ENCODE measurements at places on chromosomes 6 and 20.

- no peak for DNase-seq
Observed at GRCh38 chr20:60447703-60448102, 489.5 kb downstream of the CDH26 start.

- no peak for DNase-seq
Observed at GRCh38 chr20:59398537-59399205, 98.3 kb downstream of the EDN3 start.

- peak; percentile 13 for DNase-seq
Observed at GRCh38 chr6:15351631-15352030, 105.8 kb downstream of the JARID2 start.

DNA sequence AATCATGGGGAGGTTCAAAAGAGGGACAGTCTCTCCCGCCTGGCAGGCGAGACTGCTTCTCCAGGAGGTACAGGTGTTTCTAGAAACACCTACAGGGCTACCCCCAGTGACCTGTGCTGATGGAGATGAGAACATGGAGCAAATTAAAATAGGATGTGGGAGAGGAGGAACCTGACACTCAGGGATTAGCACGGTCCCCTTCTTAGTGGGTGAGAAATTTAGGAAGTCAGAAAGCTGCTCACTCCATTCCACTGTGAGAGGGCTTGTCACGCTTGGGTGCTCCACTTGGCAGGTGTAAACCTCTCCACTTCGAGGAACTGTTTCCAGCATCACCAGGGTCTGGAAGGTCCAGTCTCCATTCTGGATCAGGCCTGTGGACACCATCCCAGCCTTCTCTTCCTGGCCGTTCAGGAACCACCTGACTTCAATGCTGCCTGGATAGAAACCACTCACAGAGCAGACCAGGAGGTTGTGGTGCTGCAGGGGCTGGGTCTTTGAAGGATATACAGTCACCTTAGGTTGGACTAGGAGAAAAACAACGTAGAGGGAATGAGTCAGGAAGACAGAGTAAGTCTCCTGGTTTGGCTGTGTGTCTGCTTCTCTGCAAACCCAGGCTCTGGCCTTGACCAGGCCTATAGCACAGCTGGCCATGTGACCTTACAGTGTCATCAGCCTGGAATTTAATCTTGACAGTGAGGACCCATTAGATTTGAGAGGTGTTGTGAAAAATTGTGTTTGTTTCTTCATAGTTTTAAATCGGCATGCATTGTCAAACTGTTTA, 8.1 kb downstream of the HLA-DRB1 start:
- DNase-seq, result peak; percentile 37

DNA sequence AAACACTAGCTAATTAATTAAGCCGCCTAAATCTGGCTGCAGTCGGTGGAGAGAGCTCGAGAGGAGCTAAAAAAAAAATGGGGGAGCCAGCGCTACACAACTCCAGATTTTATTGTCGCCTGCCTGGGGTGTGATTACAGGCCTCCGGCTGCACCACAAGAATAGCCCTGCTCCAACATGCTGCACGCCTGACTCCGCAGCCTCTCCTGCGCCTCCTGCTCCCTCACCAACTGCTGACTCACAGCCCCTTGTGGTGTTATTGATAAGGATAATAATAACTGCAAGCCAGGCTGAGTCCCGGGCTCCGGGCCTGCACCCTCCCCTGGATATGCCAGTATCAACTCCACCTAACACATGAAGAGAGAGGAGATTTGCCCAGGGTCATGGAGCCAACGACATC, 16.8 kb downstream of the SIRPA start:
- DNase-seq, result no peak

- DNase-seq, result no peak
Observed at GRCh38 chr6:84177241-84177640, 50.2 kb downstream of the CEP162 start.

- no peak for DNase-seq
Observed at GRCh38 chr6:25232479-25232878, 46.7 kb upstream of the CARMIL1 start.

- DNase-seq, result no peak
Observed at GRCh38 chr6:147717991-147718390, 209.5 kb downstream of the SAMD5 start.

DNA sequence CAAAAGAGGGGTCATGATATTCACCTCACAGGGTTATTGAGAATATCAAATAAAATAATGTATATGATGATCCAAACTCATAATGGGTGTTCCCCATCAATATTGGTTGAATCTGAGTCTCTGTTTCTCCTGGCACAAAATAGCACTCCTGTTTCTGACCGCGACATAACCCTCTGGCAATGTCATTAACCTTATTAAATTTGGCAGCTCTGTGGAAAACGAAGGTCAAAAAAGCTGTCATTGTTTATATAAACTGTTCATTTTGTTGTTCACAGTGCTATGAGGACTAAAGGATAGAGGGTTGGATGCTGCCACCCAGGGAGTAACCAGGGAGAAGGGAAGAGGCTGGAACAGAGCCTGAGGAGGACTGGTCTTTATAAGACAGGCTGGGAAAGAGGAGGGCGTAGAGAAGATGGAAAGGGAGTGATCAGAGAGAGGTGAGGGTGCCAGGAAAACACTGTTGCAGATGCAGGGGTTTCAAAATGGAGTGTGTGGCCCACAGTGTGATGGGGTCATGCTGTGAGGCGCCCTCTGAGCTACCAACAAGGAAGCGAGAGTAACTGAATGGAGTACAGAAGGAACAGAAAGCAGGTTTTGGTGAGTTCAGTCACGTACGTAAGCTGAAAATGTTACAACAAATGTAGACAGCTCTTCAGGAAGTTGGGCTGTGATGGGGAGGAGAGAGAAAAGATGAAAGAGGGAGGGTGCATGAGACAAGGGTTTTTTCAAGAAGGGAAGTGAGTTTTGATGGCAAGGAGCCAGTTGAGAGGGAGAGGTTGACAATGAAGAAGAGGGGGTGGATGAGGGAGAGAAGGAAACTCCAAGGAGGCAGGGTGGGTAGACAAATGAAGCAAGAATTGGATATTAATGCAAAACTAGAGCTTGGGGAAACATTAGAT, 251.6 kb upstream of the TAB2 start:
- no peak for DNase-seq

- peak; percentile 74 for DNase-seq
Observed at GRCh38 chr20:57346477-57346876, 4.6 kb upstream of the RAE1 start.

DNA sequence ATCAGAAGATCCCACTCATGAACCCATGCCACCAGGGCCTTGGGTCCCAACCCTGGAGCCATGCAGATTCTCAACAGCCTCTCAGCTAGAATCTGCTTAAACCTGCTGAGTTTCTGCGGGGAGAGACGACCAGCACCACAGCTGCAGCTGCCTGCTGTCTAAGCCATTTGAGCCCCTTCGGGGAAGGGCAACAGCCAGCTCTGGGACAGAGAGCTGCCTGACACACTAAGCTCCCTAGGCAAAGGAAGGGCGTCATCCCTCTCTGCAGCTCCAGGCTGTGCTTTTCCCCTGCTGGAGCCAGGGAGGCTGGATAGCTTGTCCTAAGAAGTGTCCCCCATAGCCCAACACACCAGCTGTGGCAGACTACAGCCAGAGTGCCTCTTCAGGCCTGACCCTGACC, 182.5 kb downstream of the OTOR start:
- DNase-seq, result no peak

DNA sequence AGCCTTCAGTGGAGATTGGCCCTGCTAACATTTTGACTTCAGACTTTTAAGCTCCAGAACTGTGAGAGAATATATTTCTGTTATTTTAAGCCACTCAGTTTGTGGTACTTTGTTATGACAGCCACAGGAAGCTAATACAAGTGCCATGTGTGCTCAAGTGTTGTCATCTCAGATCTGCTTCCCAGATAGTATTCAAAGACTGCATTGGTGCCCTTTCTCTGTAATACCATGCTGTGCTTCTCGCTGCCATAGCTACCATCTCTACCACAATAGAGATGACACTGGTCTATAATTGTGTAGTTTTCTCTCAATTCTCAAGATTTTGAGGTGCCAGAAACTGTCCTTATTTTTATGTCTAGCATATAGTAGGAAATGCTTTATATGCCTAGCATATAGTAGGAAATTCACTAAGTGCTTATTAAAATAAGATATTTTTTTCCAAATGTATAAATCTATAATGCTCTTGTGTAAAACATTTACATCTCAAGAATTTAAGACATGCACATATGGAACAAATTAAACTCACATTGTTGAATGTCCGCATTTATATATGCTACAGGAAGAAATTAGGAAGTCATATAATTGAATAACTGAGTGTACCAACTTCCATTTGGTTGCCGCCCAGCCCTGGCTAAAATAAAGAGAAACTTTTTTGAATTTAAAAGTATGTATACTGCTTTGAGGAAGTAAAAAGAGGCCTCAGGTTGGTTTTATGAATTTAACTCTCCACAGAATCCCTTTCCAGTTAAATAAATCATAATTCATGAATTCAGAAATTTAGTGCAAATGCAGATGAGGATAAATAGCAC, 77.6 kb downstream of the TPBG start:
- peak; percentile 49 for DNase-seq

DNA sequence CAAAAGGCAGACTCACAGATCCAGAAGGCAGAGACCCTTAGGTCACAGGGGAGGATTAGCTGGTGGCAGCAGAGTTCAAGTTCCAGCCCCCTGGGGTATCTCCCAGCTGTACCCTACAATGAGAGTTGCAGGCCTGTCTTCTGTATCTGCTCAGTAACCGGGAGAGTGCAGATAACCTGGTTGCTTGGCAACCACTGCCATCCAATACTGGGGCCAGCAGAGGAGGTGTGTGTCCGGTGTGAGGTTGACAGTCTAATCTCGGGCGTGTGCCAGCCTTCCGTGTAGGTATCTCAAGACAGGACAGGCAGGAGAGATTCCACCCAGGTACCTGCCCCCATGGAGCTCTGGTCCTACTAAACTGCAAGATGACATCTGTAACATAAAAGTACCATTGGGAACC, 56.6 kb upstream of the TBC1D7 start:
- DNase-seq, result no peak

GRCh38 chr20:52746770-52747169, 225.4 kb upstream of the TSHZ2 start:
- no peak for DNase-seq

Data from DMS53 (cell line).